Activated CD4-positive, alpha-beta T cell treated with anti-CD3 and anti-CD28 coated beads, Interleukin-2, amount 10 ng/mL, durations not matched to agents 24 days and 14 days (primary cell): ENCODE measurements at places on chromosomes 1 and 21. TPM values are rescaled to one million over a fixed set of nuclear protein-coding genes. Genes with fewer than 3 reads are reported as not detected.

- no peak for DNase-seq
Observed at GRCh38 chr1:53163291-53163768, 20.9 kb upstream of the SLC1A7 start.

DNA sequence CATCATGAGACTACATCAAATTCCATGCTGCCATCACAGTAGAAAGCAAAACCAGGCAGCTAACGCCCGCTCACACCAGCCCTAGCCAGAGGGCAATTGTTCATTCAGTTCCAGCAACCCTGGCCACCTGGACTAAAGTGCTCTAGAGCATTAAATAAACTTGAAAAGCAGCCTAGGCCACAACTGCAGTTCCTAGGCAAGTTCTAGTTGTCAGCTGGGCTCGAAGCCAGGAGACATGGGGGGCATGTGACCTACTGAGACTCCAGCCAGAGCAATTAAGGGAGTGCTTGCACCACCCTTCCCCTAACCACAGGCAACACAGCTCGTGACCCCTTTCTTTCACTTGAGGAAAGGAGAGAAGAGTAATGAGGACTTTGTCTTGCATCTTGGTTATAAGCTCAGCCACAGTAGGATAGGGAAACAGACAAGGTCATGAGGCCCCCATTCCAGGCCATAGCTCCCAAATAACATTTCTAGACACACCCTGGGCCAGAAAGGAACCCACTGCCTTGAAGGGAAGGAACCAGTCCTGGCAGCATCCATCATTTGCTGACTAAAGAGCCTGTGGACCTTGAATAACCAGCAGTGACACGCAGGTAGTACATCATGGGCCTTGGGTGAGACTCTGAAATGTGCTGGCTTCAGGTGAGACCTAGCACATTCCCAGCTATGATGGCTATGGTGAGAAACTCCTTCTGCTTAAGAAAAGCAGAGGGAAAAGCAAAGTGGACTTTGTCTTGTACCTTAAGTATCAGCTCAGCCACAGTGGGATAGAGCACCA is 77.0 kb downstream of the ZZZ3 start:
- no peak for DNase-seq

GRCh38 chr21:38806942-38807284 is 1.2 kb downstream of the ETS2 start:
- no peak for DNase-seq

The EDARADD gene
- total RNA-seq, result 32.0 and 32.6 TPM in 2 replicates

- no peak for DNase-seq
Observed at GRCh38 chr21:15211491-15212133, 146.8 kb upstream of the NRIP1 start.
